ENCODE measurements at places on chromosomes 5 and 9. TPM values are rescaled to one million over a fixed set of nuclear protein-coding genes. Genes with fewer than 3 reads are reported as not detected.

EIF4E1B gene
- total RNA-seq, result not detected

GRCh38 chr9:116336133-116336862, 182.7 kb downstream of the PAPPA start:
- no peaks in the 10 kb centered on the region for H3K36me3 ChIP-seq
- H3K27ac ChIP-seq, result no peak overlapping the region
- no peak for DNase-seq
- no peaks in the 10 kb centered on the region for H3K4me1 ChIP-seq

EGFL7 gene
- total RNA-seq, result 0.94 TPM

GRCh38 chr5:53038196-53038847, 49.2 kb downstream of the ITGA2 start:
- DNase-seq, result no peak
- H3K27me3 ChIP-seq, result peaks cover 9% of the 10 kb centered on the region
- H3K27ac ChIP-seq, result peak overlapping the region; percentile 7
- no peak overlapping the region for H3K4me3 ChIP-seq
- peaks cover 2% of the 10 kb centered on the region for H3K36me3 ChIP-seq

DNA sequence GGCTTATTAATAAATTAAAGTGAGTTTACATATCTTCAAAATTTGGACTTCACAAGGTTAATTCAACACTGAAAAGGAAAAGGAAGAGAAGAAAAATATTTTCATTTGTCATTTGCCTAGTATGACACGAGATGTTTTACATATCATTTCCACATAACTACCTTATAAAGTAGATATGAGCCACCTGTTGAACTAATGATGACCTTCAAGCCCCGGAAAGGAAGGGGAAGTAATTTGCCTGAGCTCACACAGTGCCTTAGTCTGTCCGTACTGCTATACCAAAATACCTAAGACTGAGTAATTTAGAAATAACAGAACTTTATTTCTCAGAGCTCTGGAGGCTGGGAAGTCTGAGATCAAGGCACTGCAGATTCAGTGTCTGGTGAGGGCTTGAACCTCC, 17.9 kb downstream of the CMYA5 start:
- peaks cover 3% of the 10 kb centered on the region for H3K4me1 ChIP-seq
- H3K27me3 ChIP-seq, result no peaks in the 10 kb centered on the region
- no peak overlapping the region for H3K4me3 ChIP-seq
- no peaks in the 10 kb centered on the region for H3K36me3 ChIP-seq
- no peak for DNase-seq

SPAG8 gene
- total RNA-seq, result 1.0 TPM

DNA sequence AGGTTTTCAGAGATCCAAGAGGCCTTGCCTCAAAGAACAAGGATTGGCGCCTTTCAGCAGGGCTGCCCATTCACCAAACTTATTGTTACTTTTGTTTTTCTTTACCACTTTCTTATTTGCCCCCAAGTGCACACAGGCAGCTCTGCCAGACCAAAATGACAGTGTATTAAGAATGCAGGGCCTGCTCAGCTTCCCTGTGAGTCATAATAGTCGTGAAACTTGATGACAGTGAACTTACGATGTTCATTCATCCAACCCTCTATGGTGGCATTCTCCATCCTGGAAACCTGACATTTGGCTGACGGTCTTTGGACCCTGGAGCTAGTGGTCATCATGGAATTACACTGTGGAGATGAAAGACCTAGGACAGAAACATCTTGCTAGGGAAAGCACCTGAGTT, 44.3 kb downstream of the UBE2QL1 start:
- DNase-seq, result no peak
- no peaks in the 10 kb centered on the region for H3K36me3 ChIP-seq
- H3K4me1 ChIP-seq, result peaks cover 6% of the 10 kb centered on the region
- no peak overlapping the region for H3K27ac ChIP-seq

DNA sequence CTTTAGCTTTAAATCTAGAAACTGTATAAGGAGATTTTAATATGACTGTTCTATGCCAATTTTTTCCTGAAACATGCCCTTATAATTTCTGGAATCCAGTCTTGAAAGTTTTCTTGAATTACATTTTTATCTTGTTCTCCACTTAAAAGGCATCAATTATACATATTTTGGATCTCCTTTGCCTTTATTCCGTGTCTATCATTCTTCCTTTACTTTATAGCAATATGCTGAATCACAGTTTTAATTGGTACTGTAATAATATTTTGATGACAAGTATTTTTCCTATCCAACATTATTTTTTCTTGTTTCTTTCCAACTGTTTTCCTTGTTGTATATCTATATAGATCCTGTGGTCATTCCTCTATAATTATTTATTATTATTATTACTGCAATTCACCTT, 361.2 kb downstream of the PIK3R1 start:
- no peak for DNase-seq
- H3K4me3 ChIP-seq, result no peak overlapping the region
- H3K27ac ChIP-seq, result no peak overlapping the region
- H3K27me3 ChIP-seq, result peaks cover 3% of the 10 kb centered on the region

GRCh38 chr5:16502866-16503265, 37.3 kb upstream of the ZNF622 start:
- peaks cover 10% of the 10 kb centered on the region for H3K4me1 ChIP-seq
- H3K27me3 ChIP-seq, result no peaks in the 10 kb centered on the region
- H3K27ac ChIP-seq, result no peak overlapping the region
- no peak for DNase-seq
- no peak overlapping the region for H3K4me3 ChIP-seq

Measured in activated naive CD8-positive, alpha-beta T cell treated with anti-CD3 and anti-CD28 coated beads for 36 hours (primary cell).